Pulmonary artery endothelial cell (primary cell): ENCODE measurements at places on chromosomes 4 and X. TPM values are rescaled to one million over a fixed set of nuclear protein-coding genes. Genes with fewer than 3 reads are reported as not detected.

DNA sequence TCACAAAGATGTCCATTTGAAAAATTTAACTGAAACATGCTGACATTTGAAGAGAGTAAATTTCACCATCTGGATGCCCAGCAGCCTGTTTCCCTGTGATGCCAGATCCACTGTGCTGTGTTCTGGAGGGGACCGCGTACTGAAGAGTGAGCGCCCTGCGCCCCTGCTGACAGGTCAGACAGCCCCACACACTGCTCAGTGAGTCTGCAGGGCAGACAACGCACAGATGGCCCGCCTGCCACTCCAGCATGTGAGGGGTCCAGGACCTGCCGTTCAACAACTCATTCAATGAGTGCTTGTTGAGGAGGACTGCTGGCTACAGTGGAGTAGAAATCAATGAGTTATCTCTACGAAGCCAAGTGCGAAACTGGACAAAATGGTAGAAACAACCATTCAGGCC lies 49.2 kb downstream of the FGFRL1 start:
- DNase-seq, result no peak

The STBD1 gene
- 2.6 TPM in 2 replicates for total RNA-seq

The GPR143 gene
- total RNA-seq, result 2.3 and 3.1 TPM in 2 replicates

The SOWAHB gene
- not detected in 2 replicates for total RNA-seq

DNA sequence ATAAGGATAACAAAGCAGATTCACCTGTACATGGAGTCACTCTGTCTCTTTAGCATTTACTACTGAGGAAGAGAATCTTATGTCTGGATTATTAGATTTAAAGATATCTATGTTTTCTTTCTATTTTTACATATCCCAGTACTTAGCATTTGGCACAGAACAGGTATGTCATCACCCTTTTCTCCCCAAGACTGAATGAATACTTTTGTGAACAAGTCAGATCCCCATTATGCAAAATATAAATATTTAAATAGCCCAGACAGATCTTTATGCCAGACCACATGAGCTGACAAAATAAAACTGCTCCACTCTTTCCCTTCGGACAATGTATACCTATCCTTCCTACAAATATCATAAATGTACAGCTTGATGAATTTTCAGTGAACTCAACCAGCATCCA lies 94.5 kb downstream of the CASK start:
- DNase-seq, result no peak

The SPINK2 gene
- total RNA-seq, result not detected in 2 replicates

DNA sequence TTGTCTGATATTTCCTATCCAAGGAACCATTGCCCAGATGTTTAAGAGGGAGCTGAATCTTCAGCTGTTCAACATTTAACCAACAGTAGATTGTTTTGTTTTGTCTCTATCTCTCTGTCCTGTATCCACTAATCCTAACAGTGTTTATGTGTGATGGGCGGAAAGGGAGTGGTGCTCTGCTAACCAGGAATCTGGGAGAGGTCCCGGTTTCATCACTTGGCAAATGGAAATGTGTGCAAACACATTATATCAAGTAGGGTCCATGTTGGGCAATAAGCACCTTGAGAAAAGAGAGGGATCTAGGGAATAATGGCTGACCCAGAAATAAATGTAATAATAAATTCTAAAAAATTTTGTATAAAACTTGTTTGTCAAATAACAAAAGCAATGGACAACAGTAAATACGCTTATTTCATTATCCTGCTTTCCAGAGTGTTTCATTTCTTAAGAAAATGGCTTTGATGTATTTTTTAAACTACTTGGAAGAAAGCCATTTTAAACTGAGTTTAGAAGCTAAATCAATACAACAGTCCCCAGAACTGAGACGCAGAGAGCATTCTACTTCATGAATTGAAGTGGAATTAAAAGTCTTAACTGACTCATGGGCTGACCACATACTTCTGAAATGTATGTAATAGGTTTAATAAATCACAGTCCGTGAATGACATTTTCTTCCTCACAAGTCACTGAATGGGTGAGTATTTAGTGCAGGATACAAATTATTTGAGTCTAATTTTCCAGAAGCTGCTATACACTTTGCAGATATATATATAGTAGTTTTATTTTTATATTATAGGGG lies 55.8 kb downstream of the EMCN start:
- DNase-seq, result no peak

The HGFAC gene
- total RNA-seq, result 0.18 TPM in 1 of 2 replicates, not detected in the other

- no peak for DNase-seq
These were observed 6.0 kb upstream of the CENPE start for GRCh38 chr4:103204111-103204510.

GRCh38 chrX:40912166-40912565 lies 173.1 kb upstream of the USP9X start:
- DNase-seq, result no peak

The ZCCHC18 gene
- total RNA-seq, result 0.88 and 1.9 TPM in 2 replicates

The SLC26A1 gene
- under 0.01 TPM in 1 of 2 replicates, not detected in the other for total RNA-seq

The SSX4B gene
- not detected in 2 replicates for total RNA-seq

- DNase-seq, result no peak
These were observed 65.3 kb upstream of the FBXW7 start for GRCh38 chr4:152601156-152601555.

GRCh38 chr4:140726776-140727500 lies 29.2 kb downstream of the TBC1D9 start:
- DNase-seq, result peak; percentile 11

The OTUD4 gene
- total RNA-seq, result 25.0 and 32.6 TPM in 2 replicates

DNA sequence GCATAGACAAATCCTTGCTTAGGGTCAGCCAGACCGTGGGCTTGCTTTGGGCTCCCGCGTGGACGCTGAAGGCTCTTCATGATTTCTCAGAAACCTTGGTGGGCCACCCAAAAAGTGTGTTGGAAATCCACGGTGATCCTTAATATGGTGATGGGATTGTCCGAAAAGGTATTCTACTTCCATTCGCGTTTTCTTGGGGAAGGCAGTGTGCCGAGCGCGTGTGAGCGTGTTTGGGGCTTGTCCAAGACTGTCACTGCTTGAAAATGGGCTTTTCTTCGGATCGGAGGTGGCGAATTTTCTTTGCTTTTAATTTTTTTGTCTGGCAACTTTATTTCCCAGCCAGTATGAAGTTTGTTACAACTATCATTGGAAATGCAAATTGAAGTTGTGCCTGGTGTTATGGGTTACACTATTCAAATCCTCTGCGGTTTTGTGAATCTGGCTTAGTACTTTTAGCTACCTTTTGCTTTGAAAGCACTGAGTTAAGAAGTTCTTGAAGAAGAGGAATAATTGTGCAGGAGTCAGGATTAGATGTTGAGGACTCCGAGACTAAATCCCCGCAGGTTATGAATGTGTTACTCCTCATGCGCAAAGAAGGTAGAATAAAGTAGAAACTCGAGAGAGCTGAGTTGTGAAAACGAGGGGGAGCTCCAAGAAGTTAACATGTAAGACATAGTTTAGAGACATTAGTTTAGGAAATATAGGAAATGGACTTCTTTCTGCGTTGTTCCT lies 3.2 kb downstream of the SPRY1 start:
- DNase-seq, result no peak

GRCh38 chr4:183522821-183523220 lies 18.0 kb downstream of the ING2 start:
- DNase-seq, result no peak

The NAT8L gene
- 0.07 and 0.20 TPM in 2 replicates for total RNA-seq

DNA sequence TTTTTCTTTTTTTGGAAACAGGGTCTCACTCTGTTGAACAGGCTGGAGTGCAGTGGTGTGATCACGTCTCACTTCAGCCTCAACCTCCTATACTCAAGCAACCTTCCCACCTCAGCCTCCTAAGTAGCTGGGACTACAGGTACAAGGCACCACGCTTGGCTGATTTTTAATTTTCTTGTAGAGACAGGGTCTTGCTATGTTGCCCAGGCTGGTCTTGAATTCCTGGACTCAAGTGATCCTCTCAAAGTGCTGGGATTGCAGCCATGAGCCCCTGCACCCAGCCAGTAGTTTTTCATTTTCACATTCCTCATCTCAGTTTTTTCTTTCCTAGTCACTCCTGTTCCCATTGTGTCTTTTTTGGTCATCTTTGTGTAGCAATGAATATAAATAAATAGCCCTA lies 11.1 kb downstream of the USO1 start:
- no peak for DNase-seq

DNA sequence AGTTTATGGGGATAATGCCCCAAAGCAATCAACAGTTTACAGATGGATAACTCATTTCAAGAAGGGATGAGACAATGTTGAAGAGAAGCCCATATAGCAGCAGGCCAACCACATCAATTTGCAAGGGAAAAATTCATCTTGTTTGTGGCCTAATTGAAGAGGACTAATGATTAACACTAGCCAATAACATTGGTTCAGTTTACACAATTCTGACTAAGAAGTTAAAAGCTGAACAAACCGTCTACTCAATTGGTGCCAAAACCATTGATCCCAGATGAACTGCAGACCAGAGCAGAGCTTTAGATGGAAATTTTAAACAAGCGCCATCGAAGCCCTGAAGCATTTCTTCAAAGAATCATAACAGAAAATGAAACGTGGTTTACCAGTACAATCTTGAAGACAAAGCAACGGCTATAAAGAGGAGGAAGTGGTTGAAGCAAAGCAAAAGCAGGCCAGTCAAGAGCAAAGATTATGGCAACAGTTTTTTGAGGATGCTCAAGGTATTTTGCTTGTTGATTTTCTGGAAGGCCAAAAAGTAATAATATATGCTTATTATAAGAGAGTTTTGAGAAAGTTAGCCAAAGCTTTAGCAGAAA lies 20.5 kb upstream of the BLTP1 start:
- DNase-seq, result no peak

GRCh38 chrX:3713937-3714434 lies 537 bp upstream of the PRKX start:
- no peak for DNase-seq

The PLXNB3 gene
- 3.9 and 5.5 TPM in 2 replicates for total RNA-seq

GRCh38 chrX:135927897-135928296 lies 34.4 kb downstream of the SAGE1 start:
- DNase-seq, result no peak

DNA sequence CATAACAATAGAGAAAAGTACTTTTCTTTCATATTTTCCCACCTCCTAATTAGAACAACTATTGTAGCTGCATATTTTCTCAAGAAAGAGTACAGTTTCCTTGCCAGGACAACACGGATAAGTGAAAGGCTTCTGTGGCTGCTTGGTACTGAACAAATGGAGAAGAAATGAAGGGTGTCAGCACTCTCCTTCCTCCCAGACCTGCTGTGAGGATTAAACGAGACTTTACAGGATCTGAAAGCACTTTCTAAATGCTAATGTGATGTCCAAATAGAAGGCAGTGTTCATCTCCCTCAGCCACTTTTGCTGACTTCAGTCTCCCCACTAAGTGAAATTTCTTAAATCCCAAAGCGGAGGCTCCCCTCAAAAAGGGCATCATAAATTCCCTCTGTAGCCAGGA lies 13.9 kb downstream of the NIPAL1 start:
- DNase-seq, result no peak

GRCh38 chr4:81746773-81747172 lies 275.1 kb upstream of the RASGEF1B start:
- no peak for DNase-seq

GRCh38 chrX:73839152-73839551 lies 276.2 kb downstream of the CHIC1 start:
- no peak for DNase-seq

DNA sequence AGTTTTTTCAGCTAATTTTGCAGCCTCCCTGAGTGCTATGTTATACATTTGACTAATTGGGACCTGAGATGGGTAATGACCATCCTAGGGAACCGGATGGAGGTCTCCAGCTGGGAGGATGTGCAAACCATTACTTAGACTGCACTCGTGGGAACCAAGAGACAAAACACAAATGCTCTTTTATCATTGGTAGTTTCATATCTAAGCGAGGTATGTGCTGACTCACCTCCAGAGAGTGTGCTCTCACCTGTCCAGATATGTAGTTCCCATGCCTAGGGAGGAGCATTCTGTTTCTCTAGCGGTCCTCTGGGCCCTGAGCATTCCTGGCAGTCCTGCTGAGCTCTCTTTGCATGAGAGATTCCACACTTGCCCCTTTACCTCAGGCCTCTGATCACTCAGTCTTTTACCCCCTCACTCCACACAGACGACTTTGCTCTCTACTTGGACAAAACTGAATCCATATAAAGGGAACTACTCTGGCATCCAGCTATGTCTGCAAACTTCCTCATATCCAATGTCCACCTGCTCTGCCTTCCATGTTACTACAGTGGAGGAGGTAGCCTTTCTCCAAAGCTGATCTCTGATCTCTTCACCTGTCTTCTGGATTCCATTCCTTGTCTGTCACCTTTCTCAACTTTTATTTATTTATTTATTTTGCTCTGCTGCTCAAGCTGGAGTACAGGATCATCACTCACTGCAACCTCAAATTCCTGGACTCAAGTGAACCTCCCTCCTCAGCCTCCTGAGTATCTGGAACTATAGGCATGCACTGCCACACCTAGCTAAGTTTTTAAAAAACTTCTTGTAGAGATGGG lies 88.4 kb downstream of the LRP2BP start:
- DNase-seq, result no peak

- DNase-seq, result no peak
These were observed 19.4 kb upstream of the SERTM2 start for GRCh38 chrX:111492085-111492484.

GRCh38 chrX:150702966-150703694 lies 9.9 kb downstream of the MTMR1 start:
- DNase-seq, result no peak

The DNAAF6 gene
- total RNA-seq, result not detected in 2 replicates
